ENCODE measurements at places on chromosomes 6 and 20. TPM values are rescaled to one million over a fixed set of nuclear protein-coding genes. Genes with fewer than 3 reads are reported as not detected.

The SCUBE3 gene
- total RNA-seq = 3.0 TPM

The RBM24 gene
- 1.2 TPM for total RNA-seq

The LINC00237 gene
- total RNA-seq = not detected

The ATP6V1G2 gene
- 0.49 TPM for total RNA-seq

The DYNLT2 gene
- 0.88 TPM for total RNA-seq

The C20orf202 gene
- total RNA-seq = not detected

The DDRGK1 gene
- 25.9 TPM for total RNA-seq

The RPS10 gene
- total RNA-seq = 973 TPM

The DDX43 gene
- total RNA-seq = 0.32 TPM

The FOXS1 gene
- 0.25 TPM for total RNA-seq

The SRMS gene
- not detected for total RNA-seq

The SPTLC3 gene
- 1.0 TPM for total RNA-seq

The TINAG gene
- not detected for total RNA-seq

The TCF15 gene
- 3.7 TPM for total RNA-seq

The BPI gene
- total RNA-seq = not detected

The ENTPD6 gene
- total RNA-seq = 40.0 TPM

The ZGPAT gene
- total RNA-seq = 23.8 TPM

The VWA7 gene
- 0.38 TPM for total RNA-seq

The NDRG3 gene
- 16.2 TPM for total RNA-seq

The TRIM40 gene
- total RNA-seq = not detected

The MUC21 gene
- not detected for total RNA-seq

The PSMA7 gene
- total RNA-seq = 407 TPM

The BAK1 gene
- 16.5 TPM for total RNA-seq

The TP53TG5 gene
- not detected for total RNA-seq

The PRPH2 gene
- total RNA-seq = 0.49 TPM

The BPIFB4 gene
- not detected for total RNA-seq

The KIFC1 gene
- 25.6 TPM for total RNA-seq

The HRH3 gene
- total RNA-seq = not detected

The ZSCAN26 gene
- 12.0 TPM for total RNA-seq

The SLC32A1 gene
- not detected for total RNA-seq

The STK4 gene
- total RNA-seq = 13.0 TPM

The ASIP gene
- total RNA-seq = not detected

The PAQR8 gene
- total RNA-seq = 4.9 TPM

The EIF2S2 gene
- 80.6 TPM for total RNA-seq

The FRS3 gene
- 0.97 TPM for total RNA-seq

The ARHGAP40 gene
- total RNA-seq = not detected

The CD109 gene
- 28.7 TPM for total RNA-seq

The NEDD9 gene
- total RNA-seq = 139 TPM

The ANKRD66 gene
- total RNA-seq = not detected

The MPC1 gene
- total RNA-seq = 9.3 TPM

The C6orf163 gene
- 1.3 TPM for total RNA-seq

The RAD21L1 gene
- not detected for total RNA-seq

The NUDT3 gene
- total RNA-seq = 14.7 TPM

The GFOD1 gene
- 35.3 TPM for total RNA-seq

The ENPP4 gene
- 5.5 TPM for total RNA-seq

The RUNX2 gene
- not detected for total RNA-seq

The TFAP2A gene
- total RNA-seq = not detected

The PRL gene
- total RNA-seq = not detected

The ULBP1 gene
- 0.16 TPM for total RNA-seq

The SLC52A3 gene
- total RNA-seq = not detected

The HCRTR2 gene
- not detected for total RNA-seq

The TREM2 gene
- total RNA-seq = not detected

The MTFR2 gene
- total RNA-seq = 3.6 TPM

The MAS1 gene
- total RNA-seq = not detected

The KCNQ5 gene
- total RNA-seq = under 0.01 TPM

The LY6G6F gene
- total RNA-seq = not detected

The CGA gene
- total RNA-seq = not detected

The HLA-DQA2 gene
- total RNA-seq = not detected
